ENCODE measurements at places on chromosomes 2 and 18.

- no peak for DNase-seq
Observed at GRCh38 chr2:217478831-217479455, 523.9 kb downstream of the TNS1 start.

DNA sequence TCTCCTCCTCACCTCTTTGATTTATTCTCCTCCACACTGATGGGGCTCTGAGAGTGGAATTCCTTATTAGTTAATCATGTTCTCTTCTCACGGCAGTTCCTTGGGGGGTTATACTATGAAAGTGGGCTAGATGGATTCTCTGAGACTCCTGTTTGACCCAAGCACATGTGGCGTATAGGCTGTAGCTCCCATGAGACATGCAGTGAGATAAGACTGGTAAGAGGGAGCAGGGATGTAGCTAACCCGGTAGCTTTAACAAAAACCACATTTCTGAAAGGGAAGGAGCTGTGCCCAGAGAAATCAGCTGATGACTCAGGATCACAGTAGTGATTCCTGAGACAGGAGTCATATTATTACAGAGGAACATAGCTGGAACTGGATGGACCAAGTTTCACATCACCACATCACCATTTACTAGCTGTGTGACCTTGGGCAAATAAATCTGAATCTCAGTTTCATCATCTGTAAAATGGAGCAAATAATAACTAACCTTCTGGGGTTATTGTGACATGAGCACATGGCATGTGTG, 82.9 kb downstream of the CRIM1 start:
- no peak for DNase-seq

GRCh38 chr18:3526421-3527354, 76.7 kb downstream of the TGIF1 start:
- no peak for DNase-seq

DNA sequence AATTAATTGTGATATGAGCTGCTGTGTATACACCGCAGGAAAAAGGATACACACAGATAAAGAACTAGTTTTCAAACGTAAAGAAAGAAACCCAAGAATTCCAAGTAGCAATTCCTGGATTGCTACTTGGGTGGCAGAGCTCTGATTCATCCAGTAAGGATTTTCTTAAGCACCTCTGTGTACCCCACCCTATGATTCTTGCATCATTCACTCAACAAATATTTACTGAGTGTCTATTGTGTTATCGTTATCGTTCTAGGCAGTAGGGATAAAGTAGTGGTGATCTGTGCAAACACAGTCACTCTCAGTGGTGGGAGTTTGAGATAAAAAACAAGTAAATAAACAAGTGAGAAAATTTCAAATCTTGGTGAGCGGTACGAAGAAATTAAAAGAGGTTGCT, 4.9 kb upstream of the TMEM200C start:
- no peak for DNase-seq

DNA sequence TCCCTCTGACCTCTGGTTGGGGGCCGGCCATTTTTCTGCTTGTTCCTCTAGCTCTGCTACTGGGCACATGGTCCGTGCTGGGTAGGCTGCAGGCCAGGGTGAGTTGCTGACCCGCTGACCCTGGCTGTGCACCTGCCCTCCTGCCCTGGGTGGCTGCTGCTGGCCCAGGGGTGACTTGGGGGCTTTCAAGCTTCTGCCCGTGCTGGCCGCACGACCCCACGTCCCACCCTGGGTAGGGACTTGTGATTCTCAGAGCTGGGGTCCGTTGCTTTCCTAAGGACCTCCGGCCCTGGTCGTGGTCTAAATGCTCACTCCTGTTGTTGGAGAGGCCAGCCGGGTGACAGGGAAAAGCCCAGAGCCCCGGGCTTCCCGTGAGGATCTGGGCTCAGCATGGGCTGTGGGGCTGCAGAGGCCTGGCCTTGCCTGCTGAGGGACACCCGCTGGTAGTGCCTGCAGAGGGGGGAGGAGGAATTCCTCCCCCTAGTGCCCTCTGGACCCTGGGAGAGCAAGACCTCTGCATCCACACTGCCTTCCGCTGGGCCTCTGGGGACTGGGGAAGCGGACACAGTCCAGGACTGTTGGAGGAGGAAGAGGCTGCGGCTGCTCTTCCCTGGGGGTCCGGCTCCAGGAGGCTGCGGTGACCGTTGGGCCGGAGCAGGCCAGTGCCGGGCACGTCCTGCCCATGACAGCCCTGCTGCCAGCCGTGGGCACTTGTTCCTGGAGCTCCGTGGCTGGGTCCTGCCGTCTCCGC, 6.3 kb upstream of the GAL3ST2 start:
- DNase-seq = no peak

- no peak for DNase-seq
Observed at GRCh38 chr2:179826297-179826696, 35.1 kb downstream of the ZNF385B start.

- DNase-seq = no peak
Observed at GRCh38 chr2:67498931-67499330, 101.8 kb downstream of the ETAA1 start.

DNA sequence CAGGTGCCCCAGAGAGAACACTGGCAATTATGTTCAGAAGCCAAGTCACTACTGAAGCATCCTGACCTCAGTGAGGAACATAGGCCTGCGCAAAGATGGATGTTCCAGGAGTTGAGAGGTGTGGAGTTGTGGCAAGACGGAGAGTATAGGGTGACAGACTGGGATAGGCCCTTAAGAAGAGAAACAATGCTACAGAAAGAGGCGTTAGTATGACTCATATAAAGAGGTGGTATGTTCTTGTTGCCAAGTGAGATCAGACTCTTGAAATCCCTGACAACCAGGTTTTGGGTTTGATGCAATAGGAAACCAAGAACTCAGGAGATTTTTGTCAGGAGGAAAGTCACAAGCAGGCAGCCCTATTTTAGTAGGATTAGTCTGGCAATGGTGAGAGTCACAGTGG, 185.6 kb downstream of the RIT2 start:
- DNase-seq = peak; percentile 2

DNA sequence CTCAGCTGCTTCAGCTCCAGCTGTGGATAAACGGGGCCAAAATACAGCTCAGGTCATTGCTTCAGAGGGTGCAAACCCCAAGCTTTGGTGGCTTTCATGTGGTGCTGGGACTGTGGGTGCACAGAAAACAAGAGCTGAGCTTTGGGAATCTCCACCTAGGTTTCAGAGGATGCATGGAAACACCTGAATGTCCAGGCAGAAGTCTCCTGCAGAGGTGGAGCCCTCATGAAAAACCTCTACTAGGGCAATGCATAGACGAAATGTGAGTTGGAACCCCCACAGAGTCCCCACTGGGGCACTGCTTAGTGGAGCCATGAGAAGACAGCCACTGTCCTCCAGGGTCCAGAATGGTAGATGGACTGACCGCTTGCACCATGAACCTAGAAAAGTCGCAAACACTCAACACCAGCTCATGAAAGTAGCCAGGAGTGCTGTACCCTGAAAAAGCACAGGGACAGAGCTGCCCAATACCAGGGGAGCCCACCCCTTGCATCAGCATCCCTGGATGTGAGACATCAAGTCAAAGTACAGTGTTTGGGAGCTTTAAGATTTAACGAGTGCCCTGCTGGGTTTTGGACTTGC, 147.9 kb upstream of the SOX11 start:
- DNase-seq = no peak

DNA sequence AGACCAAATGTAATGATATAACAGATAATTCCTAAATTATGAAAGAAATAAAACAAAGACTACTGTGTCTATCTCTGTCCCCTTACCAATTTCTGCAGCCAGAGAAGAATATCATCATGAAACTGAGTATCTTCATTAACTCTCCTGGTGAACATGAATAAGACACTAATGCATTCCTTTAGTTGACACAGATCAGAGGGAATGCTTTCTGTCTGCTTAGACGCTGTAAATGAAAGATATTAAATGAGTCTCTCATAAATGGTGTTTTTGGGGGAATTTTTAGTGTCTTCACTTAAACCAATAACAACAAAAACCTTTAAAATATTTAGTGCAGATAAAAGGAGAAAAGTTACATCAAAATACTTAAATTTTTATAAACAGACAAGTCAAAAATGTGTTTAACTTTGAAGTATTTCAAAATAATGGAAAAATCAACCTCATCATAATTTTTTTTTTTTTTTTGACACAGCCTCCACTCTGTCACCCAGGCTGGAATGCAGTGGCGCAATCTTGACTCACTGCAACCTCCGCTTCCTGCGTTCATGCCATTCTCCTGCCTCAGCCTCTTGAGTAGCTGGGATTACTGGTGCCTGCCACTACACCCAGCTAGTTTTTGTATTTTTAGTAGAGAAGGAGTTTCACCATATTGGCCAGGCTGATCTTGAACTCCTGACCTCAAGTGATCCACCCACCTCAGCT, 16.0 kb downstream of the EPG5 start:
- DNase-seq = peak; percentile 61

DNA sequence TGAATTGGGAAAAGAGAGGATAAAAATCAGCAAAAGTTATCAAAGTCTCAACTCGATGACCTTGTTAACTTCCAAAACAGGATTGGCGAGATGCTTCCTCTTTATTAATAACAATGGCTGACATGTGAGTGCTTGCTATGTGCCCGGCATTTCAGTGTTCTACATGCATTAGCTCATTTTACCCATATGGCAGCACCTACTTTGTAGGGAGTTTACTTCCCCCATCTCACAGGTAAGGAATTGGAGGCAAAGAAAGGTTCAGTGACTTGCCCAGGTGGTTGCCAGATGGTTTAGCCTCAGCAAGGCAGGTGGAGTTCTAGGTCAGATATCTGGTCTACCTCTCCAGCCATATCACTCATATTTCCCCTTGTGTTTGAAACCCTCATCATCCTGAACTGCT, 12.4 kb downstream of the TFCP2L1 start:
- DNase-seq = no peak

- DNase-seq = no peak
Observed at GRCh38 chr2:30503695-30504052, 56.6 kb downstream of the LCLAT1 start.

DNA sequence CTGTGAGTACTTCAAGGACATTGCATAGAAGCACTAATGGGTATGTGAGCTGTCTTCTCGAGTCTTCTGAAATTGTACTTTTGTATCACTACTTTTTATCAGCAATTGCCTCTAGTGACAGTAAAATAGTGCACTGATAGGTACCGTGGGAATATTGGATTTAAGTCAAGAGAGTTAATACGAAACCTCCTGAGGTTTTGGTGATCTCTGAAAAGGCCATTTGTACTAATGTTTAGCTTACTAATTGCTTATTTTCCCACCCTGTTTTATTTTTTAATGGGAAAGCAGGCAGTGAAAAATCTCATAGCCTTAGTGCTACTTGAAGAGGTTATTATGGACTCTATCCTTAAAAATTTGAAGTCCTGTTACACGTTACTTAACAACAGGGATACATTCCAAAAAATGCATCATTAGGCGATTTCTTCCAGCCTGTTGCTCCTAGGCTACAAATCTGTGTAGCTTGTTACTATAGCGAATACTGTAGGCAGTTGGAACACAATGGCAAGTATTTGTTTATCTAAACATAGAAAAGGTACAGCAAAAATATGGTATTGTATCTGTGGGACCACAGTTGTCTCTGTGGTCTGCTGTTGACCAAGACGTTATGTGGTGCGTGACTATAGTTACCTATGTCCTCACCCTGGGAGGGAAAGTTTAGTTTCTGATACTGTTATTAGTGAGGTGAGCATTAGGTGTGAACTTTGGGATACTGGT, 65.9 kb downstream of the CAB39 start:
- no peak for DNase-seq

DNA sequence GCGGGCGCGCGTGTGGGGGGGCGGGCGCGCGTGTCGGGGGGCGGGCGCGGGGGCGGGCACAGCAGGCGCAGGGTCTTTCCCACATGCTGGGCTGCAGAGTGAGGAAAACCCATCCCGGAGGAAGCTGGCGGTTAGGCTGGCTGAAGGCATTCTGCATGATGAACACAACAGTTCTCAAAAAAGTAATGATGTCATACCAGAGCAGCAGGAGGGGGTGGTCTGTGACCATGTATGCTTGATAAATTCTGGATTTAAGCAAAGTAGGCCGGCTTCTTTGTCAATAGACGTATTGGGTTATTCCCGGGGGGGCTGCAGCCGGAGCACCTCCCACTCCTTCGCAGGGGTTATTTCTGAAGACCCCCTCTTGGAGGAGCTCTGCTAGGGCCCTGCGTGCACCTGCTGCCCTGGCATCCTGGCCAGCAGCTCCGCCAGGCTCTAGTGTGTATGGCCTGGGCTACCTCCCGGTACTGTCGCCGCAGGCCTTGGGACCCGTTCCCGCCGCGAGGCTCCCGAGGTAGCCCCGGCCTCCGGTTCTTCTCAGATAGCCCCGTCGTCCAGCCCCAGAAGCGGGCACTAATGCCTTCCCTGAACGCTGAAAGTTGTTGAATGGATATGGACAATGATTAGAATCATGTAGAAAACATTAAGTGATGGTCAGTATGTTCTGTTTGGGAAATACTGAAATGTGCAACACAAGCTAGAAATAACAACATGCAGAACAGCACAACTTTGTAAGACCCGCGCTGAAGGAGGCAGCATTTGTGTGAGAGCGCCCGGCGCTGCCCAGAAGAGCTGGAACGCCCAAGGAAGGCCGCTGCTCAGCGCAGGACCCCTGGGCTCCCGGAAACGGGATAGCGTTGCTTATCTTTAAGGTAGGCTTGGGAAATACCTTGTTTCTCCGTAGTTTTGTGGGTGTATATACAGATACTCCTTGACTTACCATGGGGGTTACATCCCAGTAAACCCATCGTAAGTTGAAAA, 101.4 kb upstream of the RAB6C start:
- DNase-seq = no peak

DNA sequence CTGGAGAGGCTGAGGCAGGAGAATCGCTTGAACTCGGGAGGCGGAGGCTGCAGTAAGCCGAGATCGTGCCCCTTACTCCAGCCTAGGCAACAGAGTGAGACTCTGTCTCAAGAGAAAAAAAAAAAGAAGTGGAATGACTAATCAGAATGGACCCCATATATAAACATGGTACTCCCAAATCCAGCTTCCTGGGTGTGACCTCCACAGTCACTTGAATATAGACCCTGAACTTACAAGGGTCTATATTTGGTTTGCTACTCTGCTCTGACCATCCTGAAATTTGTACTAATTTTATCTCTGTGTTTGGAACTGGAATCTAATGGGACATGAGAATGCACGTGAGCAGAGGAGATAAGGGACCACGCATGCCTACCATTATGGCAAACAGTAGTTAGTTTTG, 275.0 kb downstream of the TNS1 start:
- DNase-seq = no peak

GRCh38 chr2:217909156-217909820, 93.5 kb downstream of the TNS1 start:
- no peak for DNase-seq

DNA sequence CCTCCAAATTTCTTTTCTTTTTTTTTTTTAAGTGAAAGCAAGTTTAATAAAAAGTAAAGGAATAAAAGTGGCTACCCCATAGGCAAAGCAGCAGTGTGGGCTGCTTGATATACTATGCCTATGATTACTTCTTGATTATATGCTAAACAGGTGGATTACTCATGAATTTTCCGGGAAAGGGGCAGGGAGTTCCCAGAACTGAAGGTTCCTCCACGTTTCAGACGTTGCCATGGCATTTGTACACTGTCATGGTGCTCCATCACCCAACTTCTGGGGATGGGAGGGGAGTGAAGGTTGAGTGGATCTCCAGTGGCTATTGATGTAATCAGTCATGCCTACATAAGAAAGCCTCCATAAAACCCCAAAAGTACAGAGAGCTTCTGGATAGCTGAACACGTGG, 176.2 kb downstream of the CYP26B1 start:
- no peak for DNase-seq

- DNase-seq = no peak
Observed at GRCh38 chr2:156486147-156486546, 50.0 kb downstream of the GPD2 start.

All from dermis microvascular lymphatic vessel endothelial cell (primary cell).